ENCODE measurements at places on chromosomes 1 and 21.

- DNase-seq: no peak
These were observed at the start of gene TTC24 for GRCh38 chr1:156579472-156579871. Gene TTC24, plus strand, starts transcription at chr1:156579723. Its CDS starts 1,642 bp downstream, at chr1:156581365.

GRCh38 chr1:160759740-160760139 lies 20.7 kb downstream of the SLAMF7 start:
- no peak for DNase-seq

DNA sequence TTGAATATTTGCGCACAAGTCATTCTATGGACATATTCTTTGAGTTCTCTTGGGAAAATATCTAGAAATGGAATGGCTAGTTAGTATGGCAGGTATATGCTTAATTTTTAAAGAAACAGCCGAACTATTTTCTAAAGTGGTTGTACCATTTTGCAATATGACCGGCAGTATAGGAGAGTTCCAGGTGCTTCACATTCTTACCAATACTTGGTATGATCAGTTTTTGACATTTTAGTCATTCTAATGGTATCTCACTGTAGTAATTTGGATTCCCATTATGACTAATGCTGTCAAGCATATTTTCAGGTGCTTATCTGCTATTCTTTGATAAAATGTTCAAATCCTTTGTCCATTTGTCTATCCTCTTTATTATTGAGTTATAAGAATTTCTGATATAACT lies 20.6 kb downstream of the ATPAF1 start:
- DNase-seq: no peak

- DNase-seq: no peak
These were observed 5.3 kb upstream of the OLFM3 start for GRCh38 chr1:102002057-102002456.

DNA sequence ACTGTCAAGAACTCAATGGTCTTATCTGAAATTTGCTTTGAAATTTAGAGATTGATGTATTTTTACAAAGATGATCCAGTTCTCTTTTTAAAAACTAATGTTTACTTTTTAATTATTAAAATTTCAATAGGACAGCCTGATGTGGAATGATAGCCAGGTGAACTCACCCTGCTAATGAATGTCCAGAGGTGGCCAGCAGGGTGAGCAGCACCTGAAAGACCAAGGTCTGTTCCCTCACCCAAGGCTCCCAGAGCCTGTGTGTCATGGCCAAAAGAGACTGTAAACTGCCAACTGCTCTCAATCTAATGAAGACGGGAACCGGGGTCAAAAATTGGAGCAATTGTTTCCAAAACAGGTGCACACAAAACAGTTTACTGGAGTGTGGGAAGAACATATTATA lies 340.4 kb downstream of the DISC1 start:
- no peak for DNase-seq

DNA sequence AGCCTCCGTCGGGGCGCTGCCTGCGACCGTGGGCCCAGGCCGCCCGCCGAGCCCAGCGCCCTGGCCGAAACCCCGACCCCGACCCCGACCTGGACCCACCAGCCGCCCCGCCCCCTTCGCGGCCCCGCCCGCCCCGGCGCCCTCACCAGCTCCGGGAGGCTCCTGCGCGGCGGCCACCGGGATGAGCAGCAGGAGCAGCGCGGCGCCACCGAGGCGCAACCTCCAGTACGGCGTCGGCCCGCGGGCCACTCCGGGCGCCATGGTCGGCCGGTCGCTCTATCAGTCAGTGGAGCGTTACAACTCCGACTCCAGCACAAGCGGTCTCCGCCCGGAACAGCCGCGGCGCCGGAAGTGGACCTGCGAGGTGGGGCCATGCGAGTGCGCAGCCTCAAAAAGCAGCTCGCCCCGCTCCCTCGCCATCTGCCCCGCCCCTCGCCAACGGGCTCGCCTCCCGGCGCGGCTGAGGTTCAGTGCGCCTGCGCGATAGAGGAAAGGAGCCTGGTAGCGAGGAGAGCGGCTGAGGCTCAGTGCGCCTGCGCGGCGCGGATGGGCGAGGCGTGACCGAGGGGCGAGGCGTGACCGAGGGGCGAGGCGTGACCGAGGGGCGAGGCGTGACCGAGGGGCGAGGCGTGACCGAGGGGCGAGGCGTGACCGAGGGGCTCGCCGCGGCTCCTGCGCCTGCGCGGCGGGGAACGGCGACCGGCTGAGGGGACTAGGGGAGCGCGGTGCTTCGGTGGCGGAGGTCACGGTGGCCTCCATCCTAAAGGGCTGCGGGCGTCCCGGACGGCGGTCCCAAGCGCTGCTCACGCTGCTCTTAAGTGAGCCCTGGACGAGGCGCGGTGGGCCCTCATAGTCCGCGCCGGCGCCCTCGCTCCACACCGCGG lies at the start of gene PTTG1IP:
Gene PTTG1IP, minus strand, starts transcription at position 335 of the 884 bp plus-strand sequence. Its CDS starts 74 bp downstream, at position 261.
- DNase-seq: peak; percentile 99

DNA sequence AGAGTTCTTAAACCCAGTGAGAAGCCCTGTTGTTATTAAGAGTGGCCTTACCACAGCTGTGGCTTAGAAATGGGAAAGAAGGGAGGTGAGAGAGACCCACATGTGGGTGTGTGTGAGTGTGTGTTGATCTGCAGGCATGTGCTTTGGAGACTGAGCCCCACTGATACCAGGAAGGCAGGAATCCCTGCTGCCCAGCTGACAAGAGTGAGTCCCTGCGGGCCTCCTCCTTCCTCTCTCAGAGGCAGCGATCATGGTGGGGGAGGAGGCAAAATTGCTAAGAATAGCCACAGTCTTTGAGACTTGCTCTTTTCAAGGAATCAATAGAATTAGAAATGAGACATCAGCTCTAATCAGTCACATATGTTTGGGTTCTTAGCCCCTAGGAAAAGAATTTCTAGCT lies 87.0 kb upstream of the WARS2 start:
- DNase-seq: no peak

- no peak for DNase-seq
These were observed 21.3 kb upstream of the PHTF1 start for GRCh38 chr1:113780374-113781146.

All from stimulated activated CD4-positive, alpha-beta T cell treated with anti-CD3 and anti-CD28 coated beads, TNF-alpha, amount 100 ng/mL, for 4 hours (primary cell).